ENCODE measurements at places on chromosomes 16 and 17. TPM values are rescaled to one million over a fixed set of nuclear protein-coding genes. Genes with fewer than 3 reads are reported as not detected.

- DNase-seq: no peak
- no peak overlapping the region for H3K27ac ChIP-seq
- H3K4me1 ChIP-seq: no peaks in the 10 kb centered on the region
- H3K4me3 ChIP-seq: no peak overlapping the region
Observed at GRCh38 chr16:832652-833336, 32.3 kb upstream of the GNG13 start.

The GGA2 gene
- 36.3 TPM for polyA plus RNA-seq

The SEPTIN12 gene
- not detected for polyA plus RNA-seq

The TAOK1 gene
- 19.4 TPM for polyA plus RNA-seq

GRCh38 chr17:57396511-57396921, 140.2 kb downstream of the MSI2 start:
- H3K4me3 ChIP-seq: no peak overlapping the region
- no peaks in the 10 kb centered on the region for H3K36me3 ChIP-seq
- peaks cover 10% of the 10 kb centered on the region for H3K4me1 ChIP-seq
- H3K27me3 ChIP-seq: no peaks in the 10 kb centered on the region
- no peak for DNase-seq

DNA sequence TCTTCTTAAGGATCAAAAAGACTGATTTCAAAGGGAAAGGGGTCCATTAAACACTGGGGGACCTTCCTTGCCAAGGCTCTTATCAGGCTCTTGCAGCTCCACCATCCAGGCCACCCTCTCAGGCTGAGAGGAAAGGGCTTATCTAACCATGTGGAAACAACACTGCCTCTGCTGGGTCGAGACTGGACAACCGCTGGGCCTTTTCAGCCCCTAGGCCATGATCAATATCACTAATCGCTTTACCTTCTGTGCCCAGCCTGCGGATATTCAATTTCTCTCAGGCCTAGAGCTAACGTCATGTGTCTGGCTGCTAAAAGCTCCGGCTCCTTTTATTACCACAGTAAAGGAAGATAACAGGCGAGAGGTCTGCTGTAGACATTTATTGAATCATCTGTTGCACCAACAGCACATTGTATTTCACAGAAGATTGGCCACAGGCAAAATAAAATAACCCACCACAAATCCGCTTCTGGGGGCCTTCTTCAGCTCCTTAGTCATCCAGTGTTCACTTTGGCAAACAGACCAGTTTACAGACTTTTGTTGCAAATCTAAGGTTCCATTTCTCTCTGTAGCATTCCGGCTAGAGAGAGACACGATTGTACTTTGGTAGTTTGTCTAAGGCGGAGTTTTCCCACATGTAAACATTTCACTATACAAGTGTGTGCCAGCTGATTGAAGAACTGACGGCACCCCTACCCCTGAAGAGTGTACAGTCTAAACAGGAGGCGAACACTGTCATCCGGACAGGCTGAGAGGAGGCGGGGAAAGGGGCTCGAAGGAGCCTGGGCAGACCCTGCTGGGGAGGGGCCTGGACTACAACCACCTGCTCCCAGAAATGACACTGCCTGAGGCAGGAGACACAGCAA, 13.9 kb downstream of the CYB561 start:
- H3K27ac ChIP-seq: no peak overlapping the region
- H3K4me3 ChIP-seq: no peak overlapping the region
- no peaks in the 10 kb centered on the region for H3K27me3 ChIP-seq
- DNase-seq: no peak

DNA sequence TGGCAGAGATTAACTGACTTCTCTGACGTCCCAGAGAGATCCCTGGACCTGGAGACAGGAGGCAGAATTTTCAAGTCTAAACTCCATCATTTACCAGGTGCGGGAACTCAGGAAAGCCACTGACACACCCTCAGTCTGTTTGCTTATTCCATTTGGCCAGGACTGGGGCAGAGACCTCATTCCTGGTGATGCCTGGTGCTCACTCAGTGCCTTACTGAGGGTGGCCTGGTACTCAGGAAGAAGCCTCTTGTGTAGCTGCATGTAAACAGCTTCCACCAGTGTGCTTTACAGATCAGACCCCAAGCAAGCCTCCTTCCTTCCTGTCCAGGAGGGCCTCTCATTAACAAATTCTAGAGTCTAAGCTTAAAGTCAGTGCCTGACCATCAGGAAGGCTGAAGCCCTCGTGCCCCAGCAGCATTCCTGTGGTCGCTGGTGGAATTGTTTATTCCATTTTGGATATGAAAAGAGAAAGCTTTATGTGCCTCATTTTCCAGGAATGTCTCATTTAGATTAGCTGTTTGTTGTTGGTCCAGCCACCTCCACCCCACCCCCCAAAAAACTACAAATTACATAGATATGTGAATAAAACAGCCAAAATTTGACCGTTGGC, 236.1 kb upstream of the CDH5 start:
- H3K4me1 ChIP-seq: peaks cover 15% of the 10 kb centered on the region
- no peak overlapping the region for H3K27ac ChIP-seq
- DNase-seq: no peak
- no peaks in the 10 kb centered on the region for H3K36me3 ChIP-seq
- no peak overlapping the region for H3K4me3 ChIP-seq
- no peaks in the 10 kb centered on the region for H3K27me3 ChIP-seq

The HCRT gene
- not detected for polyA plus RNA-seq

The VAT1L gene
- 0.08 TPM for polyA plus RNA-seq

The CX3CL1 gene
- polyA plus RNA-seq: 9.9 TPM

The NDRG4 gene
- polyA plus RNA-seq: 3.7 TPM

DNA sequence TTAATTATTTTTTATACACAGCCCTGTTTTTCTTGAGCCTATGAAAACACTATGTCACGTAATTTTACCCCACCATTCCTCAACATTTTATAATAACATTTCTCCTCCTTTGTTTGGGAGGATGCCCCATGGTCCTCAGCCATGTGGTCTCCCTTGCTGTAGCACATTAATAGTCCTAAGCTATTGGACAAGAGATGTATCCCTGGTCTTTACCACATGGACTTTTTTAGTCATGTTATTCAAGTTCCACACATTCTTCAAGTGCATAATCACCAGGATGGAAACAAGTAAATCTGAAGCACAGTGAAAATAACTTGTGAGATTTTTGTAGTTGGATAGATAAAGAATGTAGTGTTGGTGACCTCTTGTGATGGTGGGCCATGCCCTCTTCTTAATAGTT, 2.0 kb upstream of the KRTAP2-3 start:
- no peak overlapping the region for H3K27ac ChIP-seq
- DNase-seq: no peak
- H3K27me3 ChIP-seq: no peaks in the 10 kb centered on the region

The PNMT gene
- polyA plus RNA-seq: 1.1 TPM

DNA sequence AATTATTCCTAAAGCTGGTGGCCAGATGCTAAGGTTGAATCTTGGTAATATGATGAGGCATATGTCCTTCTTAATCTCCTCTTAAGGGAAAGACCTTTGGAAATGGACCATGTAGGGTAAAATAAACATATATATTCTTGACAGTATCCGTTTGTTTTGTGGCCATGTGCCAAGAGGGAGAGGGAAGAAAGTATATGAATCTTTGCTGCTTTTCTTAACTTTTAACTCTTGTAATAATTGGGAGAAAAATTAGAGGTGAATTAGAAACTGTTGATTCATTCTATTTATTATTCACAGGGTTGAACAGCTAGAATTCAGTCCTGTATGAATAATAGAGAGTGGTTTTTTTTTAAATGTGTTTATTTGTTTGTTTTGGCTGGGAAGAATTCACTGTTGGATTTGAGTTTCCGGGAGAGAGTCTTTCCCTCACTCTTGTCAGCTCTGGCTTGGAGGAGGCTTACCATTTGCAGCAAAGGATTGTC, 31.6 kb downstream of the AATF start:
- H3K4me3 ChIP-seq: no peak overlapping the region
- no peaks in the 10 kb centered on the region for H3K27me3 ChIP-seq
- DNase-seq: no peak
- no peak overlapping the region for H3K27ac ChIP-seq
- no peaks in the 10 kb centered on the region for H3K36me3 ChIP-seq
- no peaks in the 10 kb centered on the region for H3K4me1 ChIP-seq

GRCh38 chr17:40443988-40444899, 994 bp downstream of the IGFBP4 start:
- no peaks in the 10 kb centered on the region for H3K27me3 ChIP-seq
- H3K36me3 ChIP-seq: no peaks in the 10 kb centered on the region
- peak; percentile 28 for DNase-seq
- peaks cover 27% of the 10 kb centered on the region for H3K4me1 ChIP-seq
- H3K27ac ChIP-seq: peak overlapping the region; percentile 98

DNA sequence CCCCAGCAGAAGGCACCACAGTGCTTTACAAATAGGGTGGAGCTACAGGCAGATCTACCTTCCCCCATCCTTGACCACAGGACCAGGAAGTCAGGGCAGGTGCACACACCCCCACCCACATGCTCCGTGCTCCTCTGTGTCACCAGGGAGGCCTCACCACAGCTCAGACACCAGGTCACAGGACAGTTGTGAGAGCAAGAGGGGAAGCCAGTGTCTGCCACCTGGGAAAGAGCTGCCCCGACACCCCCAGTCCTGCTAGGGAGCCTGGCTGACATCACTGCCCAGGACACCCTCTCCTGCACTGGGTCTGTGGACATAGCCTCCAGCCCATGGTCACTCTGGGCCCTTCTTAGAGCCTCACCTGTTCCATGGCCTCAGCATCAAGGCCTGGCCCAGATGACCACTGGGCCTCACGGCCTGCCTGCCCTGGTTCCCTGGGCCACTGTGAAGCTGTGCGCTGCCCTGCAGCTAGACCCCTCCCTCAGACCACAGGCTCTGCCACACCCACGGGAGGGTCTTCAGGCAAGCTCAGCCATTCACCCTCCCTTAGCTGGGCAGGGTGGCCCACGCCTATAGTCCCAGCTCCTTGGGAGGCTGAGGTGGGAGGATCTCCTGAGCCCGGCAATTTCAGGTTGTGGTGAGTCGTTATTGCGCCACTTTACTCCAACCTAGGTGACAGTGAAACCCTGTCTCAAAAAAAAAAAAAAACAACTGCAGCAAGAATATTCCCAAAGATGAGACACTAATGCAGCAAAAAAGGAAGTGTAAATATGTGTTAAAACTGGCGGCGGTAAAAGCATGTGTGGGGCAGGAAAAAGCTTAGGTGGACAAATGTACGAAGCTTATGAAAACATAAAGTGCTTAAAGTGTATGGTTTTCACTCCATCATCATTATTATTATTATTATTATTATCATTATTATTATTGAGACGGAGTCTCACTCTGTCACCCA, 14.2 kb downstream of the POLR3K start:
- no peak overlapping the region for H3K4me3 ChIP-seq
- no peak for DNase-seq
- no peaks in the 10 kb centered on the region for H3K27me3 ChIP-seq
- no peaks in the 10 kb centered on the region for H3K36me3 ChIP-seq

- H3K27ac ChIP-seq: no peak overlapping the region
- H3K27me3 ChIP-seq: no peaks in the 10 kb centered on the region
- DNase-seq: no peak
- H3K4me3 ChIP-seq: no peak overlapping the region
- no peaks in the 10 kb centered on the region for H3K36me3 ChIP-seq
- H3K4me1 ChIP-seq: peaks cover under 1% of the 10 kb centered on the region
Observed at GRCh38 chr16:66041907-66042306, 324.6 kb upstream of the CDH5 start.

The KRTAP1-5 gene
- polyA plus RNA-seq: not detected

- H3K27me3 ChIP-seq: no peaks in the 10 kb centered on the region
- H3K4me1 ChIP-seq: no peaks in the 10 kb centered on the region
- no peak overlapping the region for H3K27ac ChIP-seq
- H3K4me3 ChIP-seq: no peak overlapping the region
Observed at GRCh38 chr17:8791248-8791909, 7.8 kb downstream of the MFSD6L start.

DNA sequence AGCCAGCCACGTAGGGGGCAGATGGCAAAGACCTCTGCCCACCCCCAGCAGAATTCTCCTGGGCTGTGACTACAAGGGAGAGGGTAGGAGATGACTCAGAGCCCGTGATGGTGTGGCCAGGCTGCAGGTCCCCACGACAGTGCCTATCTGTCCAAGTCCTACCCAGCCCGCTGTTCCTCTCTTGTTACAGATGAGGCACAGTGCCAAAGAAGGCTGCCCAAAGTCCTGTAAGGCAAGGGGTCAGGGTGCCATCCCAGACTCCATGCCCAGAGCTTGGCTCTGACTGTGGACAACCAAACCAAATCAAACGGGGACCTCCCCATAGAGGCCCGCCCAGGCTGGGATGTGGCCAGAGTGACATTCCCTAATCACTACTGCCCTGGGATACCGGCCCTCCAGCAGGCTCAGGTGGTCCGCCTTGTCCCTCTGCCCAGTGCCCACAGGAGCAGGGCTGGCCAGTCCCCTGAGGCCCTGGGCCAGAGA, 12.6 kb upstream of the BCAR1 start:
- H3K4me3 ChIP-seq: peak overlapping the region; percentile 65
- no peaks in the 10 kb centered on the region for H3K27me3 ChIP-seq
- peaks cover 38% of the 10 kb centered on the region for H3K4me1 ChIP-seq
- no peak for DNase-seq
- H3K36me3 ChIP-seq: no peaks in the 10 kb centered on the region
- H3K27ac ChIP-seq: peak overlapping the region; percentile 78

The NPIPA8 gene
- 2.5 TPM for polyA plus RNA-seq

- H3K36me3 ChIP-seq: no peaks in the 10 kb centered on the region
- DNase-seq: no peak
- no peaks in the 10 kb centered on the region for H3K27me3 ChIP-seq
- no peaks in the 10 kb centered on the region for H3K4me1 ChIP-seq
- H3K27ac ChIP-seq: no peak overlapping the region
Observed at GRCh38 chr16:2280461-2280860, 12.5 kb upstream of the RNPS1 start.

The TEKT1 gene
- polyA plus RNA-seq: 0.06 TPM

DNA sequence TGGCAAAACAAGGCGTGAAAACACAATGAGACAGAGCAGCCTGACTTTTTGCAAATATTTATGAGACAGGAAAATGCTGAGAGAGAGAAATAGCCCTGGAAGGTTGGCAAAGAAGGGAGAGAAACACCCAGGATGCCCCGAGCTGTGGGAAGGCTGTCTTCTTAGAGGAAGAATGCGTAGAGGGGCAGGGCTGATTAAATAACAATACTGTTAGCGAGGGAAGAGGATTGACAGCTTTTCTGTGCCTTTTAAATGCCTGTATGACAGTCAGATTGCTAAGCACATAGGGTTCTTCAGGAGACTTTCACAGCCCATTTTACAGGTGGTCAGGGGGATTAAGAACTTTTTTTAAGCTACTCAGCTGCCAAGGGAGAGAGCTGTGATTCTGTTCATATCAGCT, 219.2 kb downstream of the SHISA9 start:
- H3K27me3 ChIP-seq: no peaks in the 10 kb centered on the region
- H3K4me1 ChIP-seq: no peaks in the 10 kb centered on the region
- H3K4me3 ChIP-seq: no peak overlapping the region
- H3K27ac ChIP-seq: no peak overlapping the region
- no peak for DNase-seq

GRCh38 chr17:18356624-18357023, 6.7 kb downstream of the SHMT1 start:
- no peaks in the 10 kb centered on the region for H3K27me3 ChIP-seq
- no peak overlapping the region for H3K27ac ChIP-seq
- no peaks in the 10 kb centered on the region for H3K4me1 ChIP-seq
- peak; percentile 51 for DNase-seq
- no peak overlapping the region for H3K4me3 ChIP-seq

The SDR42E1 gene
- polyA plus RNA-seq: 0.15 TPM

- no peaks in the 10 kb centered on the region for H3K4me1 ChIP-seq
- no peak for DNase-seq
- H3K4me3 ChIP-seq: no peak overlapping the region
- no peak overlapping the region for H3K27ac ChIP-seq
Observed at GRCh38 chr16:3646348-3646920, 8.1 kb upstream of the DNASE1 start.

Measured in ovary (tissue), 10 donors.